ENCODE measurements at places on chromosomes 2 and 18.

DNA sequence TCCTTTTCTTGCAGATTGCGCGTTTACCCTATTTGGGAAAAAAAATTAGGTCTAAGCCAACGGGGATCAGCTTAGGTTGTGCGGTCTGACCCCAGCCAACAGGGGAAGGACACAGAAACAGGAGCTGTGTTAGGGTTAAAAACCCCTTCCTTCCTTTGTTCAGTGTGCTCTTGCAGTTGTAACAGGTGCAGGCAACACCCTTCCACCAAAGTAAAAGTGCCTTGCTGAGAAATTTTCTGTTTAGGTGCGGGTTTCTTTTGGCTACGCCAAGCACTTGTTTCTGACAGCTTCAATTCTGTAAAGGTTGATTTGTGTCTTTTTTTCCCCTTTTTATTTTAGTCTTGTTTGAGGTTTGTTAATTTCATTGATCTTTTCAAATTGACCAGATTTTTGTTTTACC is 92.5 kb downstream of the PTPN4 start:
- peaks cover 43% of the 10 kb centered on the region for H3K36me3 ChIP-seq
- H3K4me3 ChIP-seq, result no peak overlapping the region
- H3K27me3 ChIP-seq, result no peaks in the 10 kb centered on the region
- H3K27ac ChIP-seq, result no peak overlapping the region

DNA sequence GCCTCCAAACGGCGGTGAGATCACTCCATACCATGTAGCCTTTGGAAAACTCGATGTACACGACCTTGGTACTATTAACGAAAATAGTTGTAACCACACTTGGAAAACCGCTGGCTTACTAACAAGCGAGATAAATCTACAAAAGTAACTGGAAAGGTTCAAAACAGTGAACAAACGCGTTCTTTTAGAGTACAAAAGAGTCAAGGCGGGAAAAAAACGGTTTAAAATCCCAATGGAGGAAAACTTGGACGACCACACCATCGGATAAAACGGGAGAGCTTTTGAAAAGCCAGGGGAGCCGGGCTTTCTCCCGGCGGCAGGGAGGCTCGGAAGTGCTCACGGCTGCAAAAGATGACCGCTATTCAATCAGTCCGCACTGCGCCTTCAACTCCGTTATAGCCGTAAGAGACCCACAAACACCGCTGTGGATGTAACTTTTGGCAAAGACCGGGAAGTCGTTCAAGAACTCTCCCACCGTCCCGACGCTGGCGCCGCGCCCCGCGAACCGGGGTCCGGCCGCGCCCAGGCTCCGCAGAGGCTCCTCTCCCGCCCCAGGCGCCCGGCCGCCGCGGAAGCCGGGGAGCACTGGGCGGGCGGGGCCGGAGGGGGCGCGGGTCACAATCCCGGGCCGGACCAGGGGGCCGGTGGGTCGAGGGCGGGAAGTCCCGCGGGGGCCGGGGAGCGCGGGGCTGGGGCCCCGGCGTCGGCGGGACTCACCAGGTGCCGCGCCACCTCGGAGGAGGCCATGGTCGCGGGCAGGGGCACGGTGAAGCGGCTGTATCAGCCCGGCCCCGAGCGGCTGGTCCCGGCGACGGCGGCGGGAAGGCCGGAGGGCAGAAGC is 465 bp downstream of the SEPTIN10 start:
- peaks cover 16% of the 10 kb centered on the region for H3K4me1 ChIP-seq
- H3K36me3 ChIP-seq, result peaks cover 1% of the 10 kb centered on the region
- peak; percentile 17 for DNase-seq
- peak overlapping the region; percentile 80 for H3K4me3 ChIP-seq
- H3K27ac ChIP-seq, result no peak overlapping the region

- no peak for DNase-seq
- peaks cover 4% of the 10 kb centered on the region for H3K36me3 ChIP-seq
- H3K27me3 ChIP-seq, result no peaks in the 10 kb centered on the region
- peaks cover 11% of the 10 kb centered on the region for H3K4me1 ChIP-seq
- H3K4me3 ChIP-seq, result no peak overlapping the region
Measured at GRCh38 chr18:48902023-48902855, 48.5 kb downstream of the SMAD7 start.

DNA sequence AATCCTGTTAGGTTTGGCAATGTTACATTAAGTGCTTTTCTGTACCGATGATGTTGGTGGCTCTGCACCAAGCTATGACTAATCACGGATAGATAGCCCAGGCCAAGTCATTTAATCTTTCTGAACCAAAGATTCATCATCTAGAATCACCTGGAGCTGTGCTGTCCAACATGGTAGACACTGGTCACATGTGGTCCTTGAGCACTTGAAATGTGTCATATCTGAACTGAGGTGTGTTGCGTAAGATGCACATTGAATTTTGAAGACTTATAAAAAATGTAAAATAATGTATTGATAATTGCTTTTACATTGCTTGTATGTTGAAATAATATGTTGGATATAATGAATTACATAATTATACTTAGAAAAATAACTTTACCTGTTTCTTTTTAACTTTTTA is 39.8 kb upstream of the NXPH2 start:
- H3K4me1 ChIP-seq, result no peaks in the 10 kb centered on the region
- H3K27ac ChIP-seq, result no peak overlapping the region
- H3K27me3 ChIP-seq, result peaks cover 11% of the 10 kb centered on the region
- H3K36me3 ChIP-seq, result no peaks in the 10 kb centered on the region

DNA sequence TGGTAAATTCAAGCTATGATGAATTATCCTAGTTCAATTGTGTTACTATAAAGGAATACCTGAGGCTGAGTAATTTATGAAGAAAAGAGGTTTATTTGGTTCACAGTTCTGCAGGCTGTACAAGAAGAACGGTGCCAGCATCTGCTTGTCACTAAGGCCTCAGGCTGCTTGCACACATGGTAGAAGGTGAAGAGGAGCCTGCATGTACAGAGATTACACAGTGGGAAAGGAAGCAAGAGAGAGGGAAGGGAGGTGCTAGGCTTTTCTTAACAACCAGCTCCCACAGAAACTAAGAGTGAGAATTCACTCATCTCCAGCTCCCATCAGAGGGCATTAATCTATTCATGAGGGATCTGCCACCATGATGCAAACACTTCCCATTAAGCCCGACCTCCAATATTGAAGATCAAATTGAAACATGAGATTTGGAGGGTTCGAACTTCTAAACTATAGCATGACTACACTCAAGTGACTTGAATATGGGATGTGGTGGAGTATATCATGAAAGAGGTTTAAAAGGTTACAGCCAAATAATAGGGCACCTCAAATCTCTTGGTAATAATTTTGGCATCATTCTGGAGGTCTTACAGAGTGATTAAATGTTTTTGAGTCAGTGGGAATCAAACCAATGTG is 58.4 kb upstream of the ETAA1 start:
- no peak overlapping the region for H3K27ac ChIP-seq
- no peaks in the 10 kb centered on the region for H3K36me3 ChIP-seq
- no peak overlapping the region for H3K4me3 ChIP-seq
- H3K4me1 ChIP-seq, result no peaks in the 10 kb centered on the region

DNA sequence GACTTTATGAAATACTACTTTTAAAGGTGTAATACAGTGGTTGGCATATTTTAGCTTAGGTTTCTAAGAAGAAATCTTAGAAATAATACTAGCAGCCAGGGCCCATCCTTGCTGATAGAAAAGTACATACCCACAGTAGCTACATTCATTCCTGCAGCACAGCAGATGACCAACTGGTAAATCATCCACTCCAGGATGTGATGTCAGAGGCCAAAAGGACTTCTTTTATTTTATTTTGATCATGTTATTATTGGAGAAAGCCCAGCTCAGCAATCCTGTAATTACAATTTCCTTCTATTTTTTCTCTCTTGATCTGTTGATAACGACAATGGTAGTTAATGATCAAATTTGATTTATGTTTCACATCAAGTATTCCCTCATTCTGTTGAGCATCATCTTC is 18.0 kb upstream of the TTN start:
- H3K27me3 ChIP-seq, result no peaks in the 10 kb centered on the region
- peaks cover 11% of the 10 kb centered on the region for H3K36me3 ChIP-seq
- no peak overlapping the region for H3K27ac ChIP-seq
- DNase-seq, result no peak
- H3K4me3 ChIP-seq, result no peak overlapping the region

- H3K4me1 ChIP-seq, result no peaks in the 10 kb centered on the region
- peaks cover 47% of the 10 kb centered on the region for H3K36me3 ChIP-seq
- H3K27ac ChIP-seq, result no peak overlapping the region
- H3K27me3 ChIP-seq, result no peaks in the 10 kb centered on the region
Measured at GRCh38 chr2:46996300-46996843, 80.8 kb upstream of the MCFD2 start.

DNA sequence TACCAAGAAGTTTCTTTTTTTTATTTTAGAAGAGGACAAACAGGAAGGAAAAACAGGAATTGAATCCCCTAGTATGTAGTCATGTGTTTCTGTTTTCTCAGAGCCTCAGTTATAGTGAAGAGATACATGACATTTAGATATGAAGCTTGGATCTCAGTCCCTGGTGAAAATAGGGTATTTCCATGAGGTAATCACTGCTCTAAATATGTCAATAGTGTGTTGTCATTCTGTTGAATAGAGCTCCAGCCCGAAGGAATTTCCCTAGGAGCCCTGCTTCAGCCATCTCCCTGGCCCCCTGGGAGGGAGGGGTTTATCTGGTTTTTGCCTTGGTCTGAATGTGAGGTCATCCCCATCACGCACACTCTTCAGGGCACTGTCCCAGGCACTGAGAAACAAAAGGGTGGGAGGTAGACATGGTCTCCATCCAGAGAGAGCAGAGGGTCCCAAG is 47.1 kb upstream of the REL start:
- H3K4me3 ChIP-seq, result no peak overlapping the region
- no peak for DNase-seq
- H3K27ac ChIP-seq, result peak overlapping the region; percentile 15
- no peaks in the 10 kb centered on the region for H3K36me3 ChIP-seq
- H3K27me3 ChIP-seq, result peaks cover 4% of the 10 kb centered on the region

- peaks cover 5% of the 10 kb centered on the region for H3K4me1 ChIP-seq
- peak; percentile 11 for DNase-seq
- H3K27me3 ChIP-seq, result no peaks in the 10 kb centered on the region
- H3K27ac ChIP-seq, result no peak overlapping the region
- no peak overlapping the region for H3K4me3 ChIP-seq
Measured at GRCh38 chr2:147223119-147223518, 621.7 kb upstream of the ACVR2A start.

GRCh38 chr2:23121968-23122648 is 262.9 kb upstream of the KLHL29 start:
- H3K36me3 ChIP-seq, result no peaks in the 10 kb centered on the region
- no peak for DNase-seq
- no peak overlapping the region for H3K4me3 ChIP-seq
- no peak overlapping the region for H3K27ac ChIP-seq

DNA sequence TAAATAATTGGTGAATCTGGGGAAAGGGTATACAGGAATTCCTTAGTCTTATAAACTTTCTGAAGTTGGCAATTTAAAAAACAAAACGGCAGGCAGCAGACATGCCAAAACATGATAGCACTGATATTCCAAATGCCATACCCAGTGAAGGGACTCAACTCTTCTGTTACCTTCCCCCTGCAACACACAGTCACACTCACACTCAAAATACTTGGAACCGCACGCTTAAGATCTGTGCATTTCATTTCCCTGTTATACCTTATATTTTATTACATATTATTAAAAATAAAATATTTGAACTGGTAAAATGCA is 123.4 kb downstream of the ZFP36L2 start:
- H3K4me1 ChIP-seq, result no peaks in the 10 kb centered on the region
- no peak for DNase-seq
- no peaks in the 10 kb centered on the region for H3K36me3 ChIP-seq
- no peaks in the 10 kb centered on the region for H3K27me3 ChIP-seq
- H3K4me3 ChIP-seq, result no peak overlapping the region
- no peak overlapping the region for H3K27ac ChIP-seq

GRCh38 chr18:6221602-6222014 is 193.1 kb downstream of the L3MBTL4 start:
- peaks cover 3% of the 10 kb centered on the region for H3K27me3 ChIP-seq
- H3K4me1 ChIP-seq, result no peaks in the 10 kb centered on the region

DNA sequence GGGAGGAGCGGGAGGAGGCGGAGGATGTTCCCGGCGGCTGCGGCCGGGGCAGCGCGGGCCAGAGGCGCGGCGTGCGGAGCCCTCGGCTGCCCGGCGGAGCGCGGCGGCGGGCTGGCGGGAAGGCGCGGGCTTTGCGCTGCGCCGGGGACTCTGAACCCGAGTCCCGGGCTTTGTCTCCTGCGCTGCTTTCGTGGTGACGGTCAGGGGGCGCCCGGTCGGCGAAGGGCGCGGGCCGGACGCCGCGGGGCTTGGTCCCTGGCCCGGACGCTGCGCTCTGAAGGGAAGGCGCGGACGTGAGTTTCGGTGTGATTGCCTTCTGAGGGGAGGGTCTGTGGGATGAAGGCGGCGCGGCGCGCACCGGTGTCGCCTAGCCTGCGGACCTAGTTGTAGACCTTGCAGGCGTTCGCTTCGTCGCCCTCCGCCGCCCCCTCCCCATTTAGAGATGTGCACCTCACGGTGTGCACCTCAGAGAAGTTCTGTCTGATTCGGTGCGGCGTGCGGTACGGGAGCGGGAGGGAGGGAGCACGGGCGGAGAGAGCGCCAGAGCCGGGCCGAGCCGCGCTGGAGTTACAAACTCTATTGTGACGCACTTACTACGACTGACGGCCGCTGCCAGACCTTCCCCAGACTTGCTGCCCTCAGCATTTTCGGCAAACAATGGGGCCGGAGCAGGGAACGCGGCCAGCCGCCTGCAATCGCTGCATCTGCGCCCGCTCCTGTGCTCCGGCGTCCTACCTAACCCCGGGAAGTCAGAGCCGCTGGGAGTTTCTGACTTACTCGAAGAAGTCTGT is 2.1 kb downstream of the BCL2L11 start:
- peaks cover 48% of the 10 kb centered on the region for H3K36me3 ChIP-seq
- no peak overlapping the region for H3K27ac ChIP-seq

DNA sequence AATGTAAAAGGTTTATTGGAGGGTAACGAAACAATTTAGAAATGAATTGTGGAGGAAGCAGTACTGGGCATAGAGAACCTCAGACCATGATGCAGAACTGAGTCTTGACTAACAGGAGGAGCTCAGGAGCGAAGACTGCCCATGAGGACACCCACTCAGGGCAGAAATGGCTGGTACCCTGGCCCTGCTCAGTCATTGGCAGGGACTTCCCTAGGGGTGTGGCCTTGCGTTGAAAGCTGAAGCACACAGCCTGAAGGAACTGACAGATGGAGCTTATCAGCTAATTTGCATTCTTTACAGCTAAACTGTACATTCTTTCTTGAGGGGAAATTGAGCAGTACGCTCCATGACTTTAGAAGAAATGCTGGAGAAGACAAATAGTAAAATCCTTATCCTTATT is 57.1 kb downstream of the PDK1 start:
- no peak for DNase-seq
- H3K27me3 ChIP-seq, result no peaks in the 10 kb centered on the region
- H3K4me3 ChIP-seq, result no peak overlapping the region

- H3K27me3 ChIP-seq, result peaks cover 32% of the 10 kb centered on the region
- no peak overlapping the region for H3K4me3 ChIP-seq
- no peak overlapping the region for H3K27ac ChIP-seq
- DNase-seq, result no peak
- H3K4me1 ChIP-seq, result peaks cover 11% of the 10 kb centered on the region
Measured at GRCh38 chr2:110873056-110873502, 140.7 kb downstream of the ACOXL start.

Measured in activated CD4-positive, alpha-beta T cell treated with anti-CD3 and anti-CD28 coated beads for 36 hours (primary cell).